SK-MEL-5 (cell line): ENCODE measurements at places on chromosomes 4 and X. TPM values are rescaled to one million over a fixed set of nuclear protein-coding genes. Genes with fewer than 3 reads are reported as not detected.

Gene FAM9B
- 0.11 and 0.13 TPM in 2 replicates for total RNA-seq

Gene ARMCX1
- 27.2 and 30.8 TPM in 2 replicates for total RNA-seq

Gene AGA
- 169 and 203 TPM in 2 replicates for total RNA-seq

Gene H2BW2
- total RNA-seq = not detected in 2 replicates

Gene COL25A1
- total RNA-seq = 7.5 and 10.4 TPM in 2 replicates

Gene SPANXB1
- total RNA-seq = not detected in 2 replicates

Gene EFHC2
- not detected in 2 replicates for total RNA-seq

Gene TCEAL7
- total RNA-seq = not detected in 2 replicates

Gene PCGF3
- 16.2 and 22.7 TPM in 2 replicates for total RNA-seq

Gene DHRSX
- 17.8 and 19.5 TPM in 2 replicates for total RNA-seq
